ENCODE measurements at places on chromosomes 2 and 18.

DNA sequence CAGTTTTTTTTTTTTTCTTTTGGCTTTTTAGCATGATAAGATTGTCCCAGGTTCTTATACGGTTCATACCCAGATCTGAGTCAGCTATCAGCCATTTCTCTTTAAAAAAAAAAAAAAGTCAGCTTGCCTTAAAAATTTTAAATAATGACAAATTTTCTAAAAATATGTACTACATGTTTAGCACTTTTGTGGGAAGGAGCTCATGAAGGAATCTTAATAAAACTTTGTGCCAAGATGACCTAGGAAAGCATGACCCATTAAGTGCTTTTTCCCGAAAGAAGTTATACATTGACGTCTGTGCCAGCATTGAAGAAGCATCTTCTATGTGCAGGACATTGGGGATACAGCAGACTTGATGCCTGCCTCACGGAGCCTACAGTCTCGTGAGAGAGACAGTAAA lies 4.5 kb upstream of the RBMS1 start:
- DNase-seq = no peak

DNA sequence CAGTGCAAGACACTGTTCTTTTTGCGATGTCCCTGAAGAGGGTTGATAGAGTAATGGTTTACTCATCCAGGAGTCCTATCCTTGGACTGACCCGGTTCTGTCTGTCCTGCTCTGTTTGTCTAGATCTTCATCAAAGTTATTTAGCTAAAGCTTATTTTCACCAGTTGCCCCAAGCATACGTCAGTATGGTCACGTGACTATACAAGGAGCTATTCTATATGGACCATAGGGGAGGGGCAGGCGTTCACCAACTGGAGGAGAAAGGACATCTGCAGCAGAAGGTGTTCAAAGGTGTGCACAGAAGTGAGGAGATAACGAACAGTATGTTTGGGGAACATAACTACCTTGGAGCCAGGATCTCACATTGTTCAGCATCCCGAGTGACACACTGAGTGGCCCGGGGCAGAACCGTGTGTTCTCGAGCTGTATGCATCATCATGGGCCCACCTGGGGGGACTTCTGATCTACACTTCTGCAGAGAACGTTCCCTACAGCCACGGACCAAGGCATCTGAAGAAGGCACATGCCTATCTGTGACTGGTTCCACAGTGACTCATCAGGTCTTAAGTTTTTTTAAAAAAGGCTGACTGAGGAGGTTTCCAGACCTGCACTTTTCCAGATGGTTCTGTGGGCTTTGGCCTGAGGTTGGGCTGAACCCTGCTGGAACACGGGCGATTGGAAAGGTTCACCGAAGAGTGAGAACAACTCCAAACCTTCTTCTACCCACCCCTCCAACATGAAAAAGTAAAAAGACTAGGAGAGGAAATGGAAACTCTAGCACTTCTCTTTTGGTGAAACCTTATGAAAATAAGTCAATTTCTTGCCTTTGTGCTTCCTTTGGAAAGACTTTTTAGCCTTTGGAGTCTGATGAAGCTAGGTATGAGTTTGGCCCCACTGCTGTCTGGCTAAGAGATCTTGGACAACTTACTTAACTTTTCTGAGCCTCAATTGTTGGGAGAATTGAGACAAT lies 68.6 kb upstream of the YWHAQ start:
- DNase-seq = no peak

- no peak for DNase-seq
Measured at GRCh38 chr2:16537347-16537746, 128.3 kb downstream of the CYRIA start.

- DNase-seq = no peak
Measured at GRCh38 chr2:1538663-1539062, 125.4 kb downstream of the TPO start.

DNA sequence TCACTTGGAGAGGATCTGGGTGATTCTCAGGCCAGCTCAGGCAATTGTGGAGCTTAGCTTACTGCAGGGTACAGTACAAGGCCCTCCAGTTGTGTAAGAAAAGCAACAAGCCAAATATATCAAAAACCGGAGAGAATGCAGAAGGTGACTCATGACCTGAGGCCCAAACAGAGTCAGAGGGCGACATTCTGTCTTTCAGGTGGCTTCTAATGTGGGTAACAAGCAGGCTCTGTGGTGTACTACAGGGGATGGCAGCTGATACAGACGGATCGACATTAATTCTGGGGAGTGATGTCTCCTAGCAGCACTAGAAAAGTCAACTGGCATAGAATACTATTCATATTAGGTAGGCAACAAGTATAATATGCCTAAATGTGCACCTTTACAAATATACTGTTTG lies 219.5 kb upstream of the SOX11 start:
- DNase-seq = no peak

DNA sequence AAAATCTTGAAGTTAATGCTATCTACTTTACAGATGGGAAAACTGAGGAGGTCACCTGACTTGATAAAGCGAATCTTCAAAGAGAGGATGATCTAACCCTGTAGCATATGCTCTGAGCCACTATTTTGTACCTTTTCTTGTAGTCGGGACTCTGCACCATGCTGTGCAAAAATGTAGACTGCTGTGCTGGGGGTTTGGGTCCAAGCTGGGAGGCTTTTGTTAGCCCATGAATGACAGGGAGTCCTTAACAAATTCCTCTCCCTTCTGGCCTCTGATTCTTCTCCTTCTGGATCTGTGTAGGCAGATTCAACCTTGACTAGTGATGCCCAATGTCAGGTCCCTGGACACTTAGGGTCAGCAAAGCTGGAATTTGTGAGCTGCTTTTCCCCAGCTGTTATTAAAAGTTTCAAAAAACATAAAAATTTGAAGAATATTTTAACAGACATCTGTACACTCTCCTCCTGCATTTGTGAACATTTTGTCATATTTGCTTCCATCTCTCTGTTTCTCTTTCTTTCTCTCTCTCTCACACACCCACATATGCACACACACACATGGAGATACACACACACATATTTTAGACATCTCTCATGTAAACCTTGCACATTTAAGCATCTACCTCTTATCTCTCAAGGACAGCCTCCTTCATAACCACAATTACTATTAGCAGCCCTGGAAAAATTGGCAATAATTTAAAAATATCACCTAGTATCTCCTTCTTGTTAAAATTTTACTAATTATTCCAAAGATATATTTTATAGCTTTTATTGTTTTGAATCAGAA lies 335.0 kb upstream of the TRIB2 start:
- peak; percentile 11 for DNase-seq

DNA sequence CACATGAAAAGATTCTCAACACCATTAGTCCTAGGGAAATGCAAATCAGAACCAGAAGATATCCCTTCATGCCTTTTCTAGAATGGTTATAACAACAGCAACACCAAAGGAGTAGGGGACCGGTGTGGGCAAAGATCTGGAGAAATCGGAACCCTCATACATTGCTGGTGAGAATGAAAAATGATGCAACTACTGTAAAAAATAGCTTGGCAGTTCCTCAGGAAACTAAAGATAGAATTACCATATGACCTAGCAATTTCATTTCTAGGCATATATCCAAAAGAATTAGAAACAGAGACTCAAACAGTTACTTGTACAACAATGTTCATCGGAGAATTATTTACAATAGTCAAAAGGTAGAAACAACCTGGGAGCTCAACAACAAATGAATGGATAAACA lies 29.2 kb upstream of the CDH7 start:
- DNase-seq = no peak

- DNase-seq = no peak
Measured at GRCh38 chr2:96176661-96177060, 31.4 kb upstream of the DUSP2 start.

- DNase-seq = no peak
Measured at GRCh38 chr2:215654148-215654819, 218.4 kb upstream of the FN1 start.

DNA sequence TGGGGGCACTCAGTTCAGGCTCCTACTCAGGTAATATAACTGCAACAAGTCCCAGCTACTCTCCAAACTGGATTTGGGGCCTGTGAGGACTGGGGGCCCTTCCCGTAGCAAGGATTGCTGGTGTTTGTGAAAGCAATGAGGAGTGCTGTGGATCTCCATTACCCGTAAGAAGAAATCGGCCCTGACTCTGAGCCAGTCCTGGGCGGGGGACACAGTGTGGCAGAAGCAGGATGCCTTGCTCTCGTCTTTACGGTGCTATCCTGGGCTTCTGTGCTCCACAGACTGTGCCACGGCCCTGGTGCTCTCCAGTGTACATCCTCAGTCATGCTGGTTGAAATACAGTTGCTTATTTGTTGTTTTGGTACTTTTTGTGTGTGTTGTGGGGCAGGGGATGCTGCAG lies 172.9 kb downstream of the NDUFA10 start:
- DNase-seq = no peak

Measured in erythroblast (primary cell).